ENCODE measurements at places on chromosomes 2 and 18. TPM values are rescaled to one million over a fixed set of nuclear protein-coding genes. Genes with fewer than 3 reads are reported as not detected.

SCYGR4 gene
- total RNA-seq: not detected

DNA sequence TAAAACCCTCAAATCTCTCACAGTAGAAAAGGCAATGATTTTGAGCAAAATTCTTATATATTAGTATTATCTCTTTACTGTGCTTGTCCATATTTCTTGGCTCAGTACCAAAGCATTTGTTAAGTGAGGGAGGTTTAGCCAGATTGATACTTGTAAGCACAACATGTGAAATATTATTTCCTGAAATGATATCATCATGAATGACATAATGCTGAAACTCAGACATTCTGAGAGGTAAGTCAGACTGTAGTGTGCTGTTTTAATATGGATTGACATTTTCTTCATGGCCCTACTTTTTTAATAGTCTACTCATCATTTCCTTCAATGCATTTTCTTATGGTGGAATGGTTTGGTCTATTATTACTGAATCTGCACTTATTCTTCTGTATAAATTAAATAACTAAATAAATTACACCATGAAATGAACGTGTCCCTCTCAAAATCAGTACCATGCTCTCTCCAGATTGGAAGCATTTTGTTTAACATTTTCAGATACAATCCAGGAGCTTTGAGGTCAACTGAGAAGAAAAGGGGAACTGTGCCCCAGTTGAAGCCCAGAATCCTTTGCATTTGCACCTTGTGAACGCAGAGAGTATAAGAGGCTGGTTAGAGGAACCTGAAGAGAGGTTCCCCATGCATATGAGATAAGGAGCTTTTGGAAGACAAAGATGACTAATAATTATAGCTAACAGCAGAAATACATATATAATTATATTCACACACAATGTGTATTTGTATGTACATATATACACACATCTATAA lies 50.1 kb upstream of the CRACDL start:
- DNase-seq: no peak

COL3A1 gene
- 673 TPM for total RNA-seq

DNA sequence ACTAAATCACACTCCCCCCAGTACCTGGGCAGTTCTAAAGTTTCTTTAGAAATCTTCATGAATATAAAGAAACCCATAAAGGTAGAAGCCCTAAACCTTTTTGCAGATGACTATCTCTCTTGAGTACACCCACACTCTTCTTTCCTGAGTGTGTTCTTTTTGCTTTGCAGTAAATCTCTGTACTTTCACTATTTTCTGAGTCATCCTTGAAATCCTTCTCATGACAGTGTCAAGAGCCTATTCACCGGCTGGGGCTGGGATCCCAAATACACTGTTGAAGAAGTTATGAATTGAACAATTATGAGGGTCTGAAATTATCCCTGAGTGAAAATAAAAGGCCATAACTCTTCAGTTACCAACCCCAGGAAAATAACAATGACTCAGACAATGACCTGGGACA lies 133.9 kb upstream of the CCDC195 start:
- DNase-seq: no peak

All from aorta (tissue), 5 donors.